ENCODE measurements at places on chromosomes 7 and 10.

DNA sequence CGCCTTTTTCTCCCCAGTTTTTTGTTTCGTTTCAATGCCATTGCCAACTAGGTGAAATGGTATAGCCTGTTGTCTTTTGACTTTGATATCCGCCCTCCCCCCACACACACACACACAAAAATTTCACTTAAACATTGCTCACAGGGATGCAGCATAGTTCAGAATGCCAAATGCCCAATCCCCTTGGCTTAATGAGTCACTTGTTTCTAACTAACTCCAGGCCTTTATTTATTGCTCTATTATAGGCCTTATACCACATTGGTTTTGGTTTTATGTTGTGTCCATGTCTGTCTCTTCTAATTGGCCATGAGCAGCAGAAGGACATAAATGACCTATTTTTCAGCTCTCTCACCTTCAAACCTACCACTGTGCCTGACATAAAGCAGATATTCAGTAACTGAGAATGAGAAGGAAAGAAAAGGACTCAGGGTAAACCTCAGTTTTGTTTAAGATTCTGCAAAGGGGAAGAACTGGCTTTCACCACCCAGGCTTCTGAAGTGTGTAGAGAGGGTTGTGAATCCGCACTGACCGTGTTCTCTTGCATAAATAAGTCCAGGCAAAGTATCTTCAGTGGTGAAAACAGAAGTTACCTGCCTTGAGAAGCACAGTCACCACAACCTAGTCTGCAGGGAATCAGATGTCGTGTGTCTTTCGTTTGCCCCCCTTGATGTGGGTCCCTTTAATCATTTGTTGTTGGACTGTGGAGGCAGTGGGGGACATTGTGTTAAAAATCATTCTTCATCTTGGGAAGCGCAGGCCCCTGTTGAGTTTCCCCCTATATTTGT, 139.8 kb downstream of the CELF2 start:
- no peak for DNase-seq

DNA sequence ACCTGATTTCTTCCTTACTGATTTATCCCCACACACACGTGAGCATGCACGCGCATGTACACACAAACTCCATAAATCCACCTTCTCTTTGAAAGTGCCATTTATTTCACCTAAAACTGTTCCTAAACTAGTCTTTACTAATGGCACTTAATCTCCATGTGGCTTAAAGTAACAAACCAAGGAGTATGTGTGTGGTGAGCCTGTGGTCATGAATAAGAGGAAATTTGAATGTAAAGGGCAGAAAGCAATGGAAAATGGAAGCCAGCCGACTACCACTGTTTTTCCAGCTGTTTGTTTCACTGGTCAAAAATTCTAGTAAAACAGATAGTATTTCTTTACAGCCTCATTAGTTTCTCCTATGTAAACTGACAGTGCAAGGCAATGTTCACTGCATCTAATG, 23.8 kb downstream of the SEMA3C start:
- DNase-seq, result no peak

- no peak for DNase-seq
Observed at GRCh38 chr7:80411621-80412020, 100.2 kb downstream of the GNAT3 start.

DNA sequence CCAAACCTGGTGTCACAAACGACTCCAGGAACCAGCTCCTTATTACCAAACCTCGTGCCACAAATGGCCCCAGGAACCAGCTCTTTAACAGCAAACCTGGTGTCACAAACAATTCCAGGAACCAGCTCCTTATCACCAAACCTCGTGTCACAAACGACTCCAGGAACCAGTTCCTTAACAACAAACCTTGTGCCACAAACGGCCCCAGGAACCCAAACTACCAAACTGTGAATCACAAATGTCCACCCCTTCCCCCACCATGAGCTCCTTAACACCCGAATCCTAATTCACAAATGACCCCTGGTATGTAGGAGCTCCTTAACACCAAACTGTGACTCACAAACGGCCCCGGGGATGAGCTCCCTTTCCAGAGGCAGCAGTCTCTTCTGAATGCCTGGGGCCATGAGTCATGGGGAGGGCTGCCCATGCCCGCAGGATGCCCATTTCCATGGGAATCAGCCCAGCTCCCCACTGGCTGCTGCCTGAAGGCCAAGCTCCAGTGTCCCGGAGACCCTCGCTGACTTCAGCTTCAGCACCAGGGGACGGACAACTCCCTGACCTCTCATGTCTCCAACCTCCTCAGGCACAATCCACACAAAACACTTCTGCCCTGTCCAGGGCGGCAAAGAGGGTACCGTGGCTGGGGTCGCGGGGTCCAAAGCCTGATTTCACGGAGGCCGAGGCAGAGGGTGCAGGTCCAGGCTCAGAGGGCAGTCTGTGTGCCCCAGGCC, 213.1 kb downstream of the ELFN1 start:
- DNase-seq, result peak; percentile 90

GRCh38 chr10:89425000-89425399, 10.6 kb downstream of the IFIT5 start:
- no peak for DNase-seq

DNA sequence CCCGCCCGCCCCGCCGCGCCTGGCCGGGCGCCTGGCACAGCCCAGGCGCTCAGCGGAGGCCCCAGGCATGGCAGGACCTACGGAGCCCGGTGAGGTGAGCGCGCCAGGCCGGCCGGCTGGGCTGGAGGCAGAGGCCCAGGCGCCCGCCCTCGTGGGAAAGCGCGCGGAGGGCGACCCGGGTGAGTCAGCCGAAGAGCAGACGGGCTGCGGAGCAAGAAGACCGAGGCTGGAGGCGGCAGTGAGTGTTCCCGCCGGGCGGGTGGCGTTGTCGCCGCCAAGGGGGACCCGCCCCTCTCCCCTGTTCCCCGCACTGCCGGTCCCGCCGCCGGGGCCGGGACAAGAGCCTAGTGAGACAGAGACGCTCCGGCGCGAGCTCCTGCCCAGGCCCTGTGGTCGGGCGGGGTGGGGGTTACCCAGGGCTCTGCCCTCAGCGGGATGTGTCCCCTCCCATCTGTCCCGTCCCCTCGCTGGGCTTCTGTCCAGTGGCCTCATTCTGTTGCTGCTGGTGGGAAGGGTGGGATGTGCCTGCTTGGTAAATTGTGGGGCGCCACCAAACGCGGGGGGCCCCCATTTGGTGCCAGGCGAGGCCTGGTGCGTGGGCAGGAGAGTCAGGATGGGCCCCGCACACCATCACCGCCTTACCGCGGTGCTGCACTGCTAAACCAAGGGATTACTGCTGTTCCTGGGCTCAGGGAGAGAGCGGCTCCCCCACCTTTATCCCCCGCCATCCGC, 17.0 kb upstream of the NODAL start:
- DNase-seq, result peak; percentile 83

DNA sequence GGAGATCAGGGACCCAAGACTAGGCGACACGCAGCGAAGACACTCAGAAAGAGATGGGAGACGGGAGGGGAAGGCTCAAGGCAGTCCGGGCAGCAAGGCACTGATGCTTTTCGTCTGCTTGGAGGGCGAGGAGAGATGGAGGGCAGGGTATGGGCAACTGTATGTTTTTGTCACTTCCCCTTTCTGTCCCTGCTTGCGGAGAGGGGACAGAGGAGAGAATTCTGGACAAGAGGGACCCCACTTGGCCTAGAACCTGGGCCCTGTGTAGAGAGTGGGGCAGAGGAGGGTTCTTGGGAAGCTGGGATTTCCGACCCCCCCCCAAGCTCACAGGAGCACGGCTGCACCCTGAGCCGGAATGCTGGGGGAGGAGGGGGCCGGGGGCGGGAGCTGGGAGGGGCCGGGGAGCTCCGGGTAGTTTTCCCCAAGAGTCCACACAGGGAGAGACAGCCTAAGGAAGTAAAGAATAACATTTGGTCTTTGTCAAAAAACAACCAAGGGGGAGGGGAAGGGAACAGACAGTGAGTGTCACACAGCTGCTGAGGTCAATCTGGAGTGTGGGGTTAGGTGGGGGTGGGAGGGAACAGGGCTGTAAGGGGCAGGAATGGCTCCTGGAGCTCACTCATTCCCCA, 1.8 kb downstream of the LRCH4 start:
- peak; percentile 83 for DNase-seq

GRCh38 chr7:13748998-13749397, 240.5 kb downstream of the ETV1 start:
- DNase-seq, result no peak

DNA sequence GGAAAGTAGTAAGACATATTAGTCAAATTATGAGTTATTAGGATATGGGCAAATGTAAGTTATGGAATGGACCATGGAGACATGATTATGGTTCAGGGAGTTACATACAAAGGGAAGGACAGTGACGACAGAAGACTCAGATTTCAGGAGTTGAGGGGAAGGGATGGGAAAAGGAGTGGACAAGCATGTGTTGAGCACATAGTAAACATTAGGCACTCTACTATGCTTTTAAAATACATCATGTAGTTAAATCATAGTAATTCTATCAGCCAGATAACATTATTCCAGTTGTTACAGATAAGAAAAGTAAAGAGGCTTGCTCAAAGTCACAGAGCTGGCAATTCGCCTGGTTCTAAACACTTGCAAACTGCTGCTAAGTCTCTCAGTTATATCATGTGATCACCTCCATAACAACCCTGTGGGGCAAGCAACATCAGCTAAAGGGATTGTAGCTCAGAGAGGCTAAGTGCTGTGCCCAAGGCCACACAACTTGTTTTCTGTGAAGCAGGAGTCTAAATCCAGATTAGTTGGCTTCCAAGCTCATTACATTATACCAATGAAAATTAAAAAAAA, 115.2 kb upstream of the MDFIC start:
- no peak for DNase-seq

DNA sequence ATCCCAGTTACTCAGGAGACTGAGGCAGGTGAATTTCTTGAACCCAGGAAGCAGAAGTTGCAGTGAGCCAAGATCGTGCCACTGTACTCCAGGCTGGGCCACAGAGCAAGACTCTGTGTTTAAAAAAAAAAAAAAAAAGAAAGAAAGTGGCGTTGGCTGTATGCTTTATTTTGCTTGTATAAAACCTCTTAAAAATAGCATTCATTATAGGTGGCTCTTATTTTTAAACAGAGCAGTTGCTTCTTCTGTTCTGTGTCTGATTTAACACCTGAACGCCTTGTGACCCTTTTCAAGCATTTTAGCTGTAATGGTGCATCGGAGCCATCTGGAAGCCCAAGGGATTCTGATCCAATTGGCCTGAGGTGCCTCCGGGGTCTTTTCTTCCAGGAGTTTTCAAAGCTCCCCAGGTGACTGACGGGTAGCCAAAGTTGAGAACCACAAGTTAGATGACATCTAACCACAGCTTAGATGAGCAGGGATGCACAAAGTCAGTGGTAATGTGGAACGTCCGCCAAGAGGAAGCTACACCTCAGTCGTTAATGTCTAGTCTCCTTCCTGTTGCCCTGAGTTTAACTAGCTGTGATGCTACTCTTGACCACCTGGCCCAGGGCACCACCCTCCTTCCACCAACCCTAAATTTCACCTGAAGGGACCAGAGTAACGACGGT, 274.6 kb upstream of the KLF6 start:
- peak; percentile 51 for DNase-seq

- DNase-seq, result no peak
Observed at GRCh38 chr7:133690740-133691139, 436.4 kb upstream of the LRGUK start.

- no peak for DNase-seq
Observed at GRCh38 chr7:14875941-14876587, 26.5 kb downstream of the DGKB start.

DNA sequence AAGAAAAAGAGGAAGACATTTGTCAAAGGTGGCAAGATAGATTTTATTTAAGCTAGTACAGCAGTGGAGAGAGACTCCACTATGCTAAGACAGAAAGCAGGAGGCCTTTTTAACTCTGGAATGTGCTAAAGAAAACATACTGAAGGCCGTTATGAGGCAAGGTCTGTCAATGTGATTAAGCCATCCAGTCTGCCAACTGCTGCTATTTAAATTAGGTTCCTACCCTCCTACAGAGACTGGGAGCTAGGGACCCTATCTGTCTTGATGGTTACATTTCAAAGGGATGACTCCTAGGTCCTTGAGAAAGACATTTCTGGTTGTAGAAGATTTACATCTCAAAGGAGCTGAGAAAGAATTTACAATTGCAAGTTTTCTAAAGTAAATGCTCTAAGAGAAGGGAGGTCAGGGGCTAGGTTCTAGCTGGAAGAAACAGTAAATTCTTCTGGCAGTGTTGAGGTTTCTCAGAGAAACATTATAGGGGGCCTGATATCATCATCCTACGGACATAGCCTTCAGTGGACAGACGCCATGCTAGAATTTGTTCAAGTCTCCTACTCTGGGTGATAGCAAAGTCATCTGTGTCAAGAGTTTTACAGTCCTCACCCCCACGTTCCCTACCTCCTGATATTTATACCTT, 211.6 kb downstream of the PHF14 start:
- DNase-seq, result no peak

GRCh38 chr7:87105401-87105800, 45.9 kb upstream of the ELAPOR2 start:
- DNase-seq, result no peak

GRCh38 chr7:106421181-106421762, 136.5 kb upstream of the NAMPT start:
- DNase-seq, result peak; percentile 82

DNA sequence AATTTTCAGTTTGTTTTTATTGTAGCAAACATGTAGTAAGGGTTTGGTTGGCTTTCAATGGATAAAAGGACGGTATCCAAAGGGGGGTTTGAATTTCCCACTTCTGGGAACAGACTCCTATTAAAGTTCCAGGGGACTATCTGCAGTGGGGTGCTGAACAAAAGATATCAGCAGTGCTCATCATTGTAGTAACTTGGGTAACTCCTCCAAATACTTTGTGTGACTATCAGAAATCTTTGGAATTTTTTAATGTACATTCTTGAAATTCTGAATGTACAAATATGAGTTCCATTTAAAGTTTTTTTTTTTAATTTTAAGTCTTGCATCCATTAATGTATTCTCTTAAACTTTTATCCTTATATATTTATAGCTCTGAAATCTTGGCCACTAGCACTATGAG, 42.1 kb downstream of the CYP51A1 start:
- DNase-seq, result no peak

DNA sequence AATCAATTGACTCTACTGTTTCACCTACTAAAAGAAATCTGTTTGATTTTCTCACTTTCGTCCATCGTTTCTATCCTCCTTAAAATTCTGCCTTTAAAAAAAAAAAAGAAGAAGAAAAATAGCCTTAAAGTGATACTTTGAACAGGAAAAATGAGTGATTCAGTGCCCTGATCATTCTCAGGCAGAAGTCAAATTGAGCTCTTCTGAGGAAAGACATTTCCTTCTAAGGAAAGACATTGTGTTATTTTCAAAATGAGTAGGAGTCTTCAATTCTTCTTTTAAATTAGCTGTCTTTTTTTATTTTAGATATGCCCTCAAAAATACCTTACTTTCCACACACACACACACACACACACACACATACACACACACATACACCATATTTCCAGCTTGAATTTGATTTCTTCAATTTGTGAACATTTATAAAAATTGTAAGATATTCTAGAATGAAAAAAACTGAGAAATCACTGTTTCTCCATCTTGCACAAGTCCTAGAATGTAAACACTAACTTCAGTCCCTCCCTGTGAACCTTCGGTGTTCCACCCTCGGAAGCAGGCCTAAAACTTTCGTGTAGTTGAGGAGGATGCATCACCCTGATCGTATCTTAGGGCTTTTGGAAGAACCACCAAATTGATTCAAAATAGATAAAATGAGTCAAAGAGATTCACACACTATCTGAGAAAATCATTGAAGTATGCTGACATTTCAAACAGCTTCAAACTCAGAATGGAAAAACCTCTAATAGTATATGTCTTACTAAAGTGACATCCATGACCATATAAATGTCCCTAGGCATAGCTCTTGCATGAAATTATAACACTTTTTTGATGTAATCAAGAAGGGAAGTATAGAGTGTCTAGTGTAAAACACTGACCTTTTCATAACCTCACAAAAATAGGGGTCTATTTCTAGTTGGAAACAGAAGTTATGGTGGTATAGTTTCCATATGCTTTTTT, 270.8 kb downstream of the GATA3 start:
- no peak for DNase-seq

- DNase-seq, result no peak
Observed at GRCh38 chr7:112886208-112886607, 96.0 kb upstream of the TMEM168 start.

All from NB4 (cell line).